ENCODE measurements at places on chromosomes 16 and 17.

GRCh38 chr16:684961-685696 lies 995 bp upstream of the JMJD8 start:
- no peak for DNase-seq

GRCh38 chr16:64589836-64590235 lies 532.0 kb downstream of the CDH11 start:
- DNase-seq, result no peak

- DNase-seq, result no peak
Observed at GRCh38 chr16:49482690-49483089, 109.1 kb downstream of the C16orf78 start.

DNA sequence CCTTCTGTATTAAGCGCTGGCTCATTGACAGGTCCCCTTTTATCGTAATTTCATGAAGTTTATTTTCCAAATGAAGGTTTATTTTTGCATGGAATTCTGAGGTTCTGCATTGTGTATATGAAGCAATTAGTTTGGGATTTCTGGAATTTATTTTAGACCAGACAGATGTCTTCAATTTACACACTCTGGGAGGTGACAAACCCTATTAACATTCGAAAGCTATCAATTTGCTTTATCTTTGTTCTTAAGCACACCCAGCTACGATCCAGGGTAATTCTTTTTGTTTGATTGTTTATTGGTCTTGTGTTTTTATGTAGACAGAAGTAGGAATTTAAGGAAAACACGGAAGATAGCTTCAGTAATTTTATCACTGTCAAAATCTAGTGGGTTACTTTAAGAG lies 264.6 kb downstream of the HS3ST3A1 start:
- DNase-seq, result no peak

GRCh38 chr17:57899391-57899790 lies 49.5 kb upstream of the MRPS23 start:
- no peak for DNase-seq

GRCh38 chr17:10192461-10192860 lies 5.9 kb downstream of the GAS7 start:
- no peak for DNase-seq

DNA sequence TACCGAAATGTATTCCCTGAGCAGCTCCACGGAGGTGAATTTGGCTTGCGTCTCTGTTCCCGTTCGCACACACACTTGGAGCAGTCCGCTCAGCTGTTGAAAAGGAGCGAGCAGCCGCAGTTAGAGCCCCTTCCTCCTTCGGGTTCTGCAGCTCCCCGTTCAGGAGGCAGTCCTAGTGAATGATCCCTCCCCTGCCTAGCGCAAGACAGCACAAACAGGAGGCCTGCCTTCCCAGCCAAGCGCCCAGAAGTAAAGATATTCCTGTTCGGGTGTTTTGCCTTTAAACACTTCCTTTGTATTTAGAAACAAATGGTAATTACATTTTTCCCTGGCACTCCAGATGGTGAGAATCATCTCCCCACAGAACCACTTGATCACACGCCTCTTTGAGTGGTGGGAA lies 64.7 kb downstream of the ABCC12 start:
- no peak for DNase-seq

DNA sequence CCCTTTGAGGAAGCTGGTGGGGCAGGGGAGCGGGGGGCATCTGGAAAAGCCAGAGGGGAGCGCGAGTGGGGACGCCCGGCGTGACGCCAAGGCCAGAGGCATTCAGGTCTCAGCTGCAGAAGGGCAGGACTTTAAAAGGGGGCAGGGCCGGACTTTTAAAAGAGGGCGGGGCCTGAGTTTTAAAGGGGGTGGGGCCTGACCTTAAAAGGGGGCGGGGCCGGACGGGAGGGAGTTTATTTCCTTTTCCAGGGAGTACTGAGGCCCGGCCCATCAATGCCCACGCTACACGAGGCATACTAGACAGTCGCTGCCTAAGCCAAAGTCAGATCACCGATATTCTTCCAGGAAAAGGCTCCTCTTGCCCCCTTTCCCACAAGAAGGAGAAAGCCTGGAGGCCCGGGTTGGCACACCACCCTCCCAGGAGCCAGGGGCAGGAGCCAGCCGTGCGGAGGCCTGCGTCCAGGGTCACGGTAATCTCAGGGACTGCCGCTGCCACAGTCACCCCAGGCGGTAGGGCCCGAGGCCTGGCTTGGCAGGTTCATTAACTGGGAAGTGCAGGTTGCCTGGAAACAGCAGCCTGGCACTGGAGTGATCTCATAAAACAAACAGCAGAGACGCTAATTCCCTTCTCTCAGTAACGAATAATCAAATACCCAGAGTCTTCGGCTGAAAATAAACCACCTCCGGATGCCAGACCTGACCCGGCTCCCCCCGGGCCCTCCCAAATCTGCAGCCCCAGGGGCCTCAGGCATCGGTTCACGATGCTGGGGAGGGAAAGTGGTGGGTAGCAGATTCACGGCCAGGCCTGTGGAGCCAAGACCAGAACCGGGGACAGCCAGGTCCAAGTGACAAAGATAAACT lies 90.7 kb downstream of the TIMM22 start:
- DNase-seq, result no peak

DNA sequence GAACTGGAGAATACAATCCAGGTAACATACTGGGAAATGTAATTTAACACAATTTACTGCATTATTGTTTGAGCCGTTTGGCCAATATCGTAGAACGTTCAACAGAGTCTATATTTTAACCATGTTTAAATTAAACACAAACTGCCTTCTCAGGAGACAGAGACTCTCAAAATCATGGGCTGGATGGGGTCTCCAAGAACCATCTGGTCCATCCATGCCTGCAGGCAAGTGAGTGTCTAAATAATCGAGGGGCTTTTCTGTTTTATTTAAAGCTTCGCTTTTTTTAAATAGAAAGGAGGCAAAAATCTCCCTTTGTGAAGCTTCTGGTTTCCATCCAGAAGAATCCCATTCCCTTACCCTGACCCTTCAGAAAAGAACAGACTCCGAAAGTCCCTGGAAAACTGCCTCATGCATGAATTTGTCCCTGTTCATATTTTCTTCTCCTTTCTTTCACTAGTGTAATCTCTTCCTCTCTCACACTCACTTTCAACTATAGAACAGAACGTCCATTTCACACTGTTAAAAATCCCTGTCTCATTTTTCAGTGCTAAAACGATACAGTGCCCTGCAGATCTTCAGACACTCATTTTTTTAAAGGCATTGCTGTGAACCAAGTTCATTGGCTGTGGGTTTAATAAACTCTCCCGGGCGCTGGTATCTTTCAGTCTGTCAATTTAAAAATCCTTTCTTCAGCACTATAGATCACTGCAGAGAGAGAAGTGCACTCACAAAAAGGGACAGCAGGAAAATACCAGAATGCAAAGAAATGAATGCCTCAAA lies 111.4 kb upstream of the TOM1L1 start:
- no peak for DNase-seq

- DNase-seq, result no peak
Observed at GRCh38 chr16:12291989-12292759, 315.6 kb downstream of the SNX29 start.

DNA sequence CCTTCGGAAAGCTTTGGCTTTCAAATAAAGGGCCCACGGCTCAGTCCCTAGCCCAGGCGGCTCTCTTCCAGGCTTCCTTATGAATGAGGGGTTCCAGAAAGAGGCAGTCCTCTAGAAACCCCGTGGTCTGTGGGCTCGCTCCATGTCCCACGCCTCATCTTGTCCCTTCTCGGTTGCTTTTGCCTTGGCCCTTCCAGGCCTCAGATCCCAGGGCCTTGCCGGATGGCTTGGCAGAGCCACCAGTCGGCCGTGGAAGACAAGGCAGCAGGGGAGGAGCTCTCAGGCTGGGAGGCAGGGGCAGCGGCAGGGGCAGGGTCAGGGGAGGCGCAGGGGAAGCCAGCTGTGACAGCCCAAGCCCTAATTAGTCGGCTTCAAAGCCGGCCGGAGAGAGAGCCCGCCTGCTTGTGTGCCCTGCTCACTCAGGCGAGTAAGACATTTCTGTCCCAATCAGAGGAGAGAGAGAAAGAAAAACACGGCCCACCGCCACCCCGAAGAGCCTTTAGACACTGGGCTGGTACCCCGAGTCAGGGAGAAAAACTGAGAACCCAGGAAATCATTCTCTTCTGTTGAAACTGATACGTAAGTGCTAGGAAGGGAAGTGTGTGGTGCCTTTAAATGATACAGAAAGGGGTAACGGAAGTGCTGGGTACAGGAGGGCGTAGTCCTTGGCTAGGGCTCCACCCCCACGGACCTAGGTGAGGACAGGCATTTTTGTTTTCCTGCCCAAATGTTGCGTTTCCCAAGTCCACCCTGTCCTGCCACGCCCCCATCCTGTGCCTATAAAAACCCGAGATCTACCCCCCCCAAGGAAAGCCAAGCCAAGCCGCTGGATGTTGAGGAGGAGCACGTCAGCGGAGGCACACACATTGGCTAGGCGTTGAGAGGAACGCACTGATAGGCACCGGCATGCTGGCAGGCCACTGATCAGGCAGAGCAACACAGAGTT lies 27.8 kb upstream of the MEIOC start:
- no peak for DNase-seq

- no peak for DNase-seq
Observed at GRCh38 chr17:55570391-55570790, 59.1 kb upstream of the SMIM36 start.

GRCh38 chr17:80468781-80469493 lies 7.5 kb downstream of the NPTX1 start:
- no peak for DNase-seq

DNA sequence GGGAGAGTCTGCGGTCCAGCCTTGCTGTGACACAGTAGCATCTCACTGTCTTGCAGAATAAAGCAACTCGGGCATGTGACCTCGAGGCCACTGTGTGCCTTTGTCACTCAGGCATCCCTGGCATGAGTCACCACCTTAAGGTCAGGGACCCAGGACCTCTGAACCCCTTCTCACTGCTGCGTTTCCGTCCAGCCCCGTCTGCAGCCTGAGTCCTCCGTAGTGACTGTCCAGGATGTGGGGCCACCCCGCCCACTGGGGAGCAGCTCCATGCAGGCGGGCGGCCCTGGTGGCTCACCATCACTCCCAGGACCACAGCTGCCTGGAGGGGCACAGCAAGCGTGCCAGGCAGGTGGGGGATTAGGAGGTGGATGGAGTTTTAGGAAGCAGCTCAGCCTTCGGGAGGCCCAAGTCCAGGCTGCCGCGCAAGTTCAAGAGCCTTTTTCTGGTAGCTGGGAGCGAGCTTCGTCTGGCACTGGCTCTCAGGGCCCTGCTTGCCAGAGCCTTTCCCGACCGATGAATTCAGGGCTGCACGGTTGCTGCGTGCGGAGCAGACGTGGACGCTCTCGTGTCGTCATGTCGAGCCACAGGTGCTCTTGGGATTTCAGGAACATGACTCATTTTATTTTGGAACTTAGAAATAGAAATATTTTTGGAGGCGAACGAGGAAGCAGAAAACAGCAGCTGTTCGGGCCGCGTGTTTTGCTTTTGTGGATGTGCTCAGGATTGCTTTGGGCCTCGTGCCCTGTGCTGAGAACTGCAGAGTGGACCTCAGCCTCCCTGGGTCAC lies 16.8 kb downstream of the KCTD5 start:
- DNase-seq, result no peak

GRCh38 chr16:80611930-80612327 lies 71.1 kb downstream of the DYNLRB2 start:
- no peak for DNase-seq

DNA sequence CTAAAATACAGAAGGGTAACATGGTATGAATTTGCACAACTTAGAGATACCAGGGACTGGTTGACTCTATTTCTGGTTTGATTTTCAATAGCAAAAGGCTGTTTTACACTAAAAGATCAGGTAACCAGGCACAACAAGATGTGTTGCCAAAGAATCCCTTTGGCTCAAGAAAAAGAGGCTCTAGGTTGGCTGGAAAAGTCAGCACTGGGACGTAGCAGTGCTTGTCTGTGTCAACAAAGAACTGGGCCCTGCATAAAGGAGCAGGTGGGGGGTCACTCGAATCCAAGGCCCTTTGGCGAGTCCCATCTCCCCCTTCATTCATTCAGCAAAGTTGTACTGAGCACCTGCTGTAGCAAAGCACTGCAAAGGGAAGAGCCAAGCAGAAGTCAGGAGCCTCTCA lies 18.4 kb downstream of the SDR42E1 start:
- DNase-seq, result no peak

DNA sequence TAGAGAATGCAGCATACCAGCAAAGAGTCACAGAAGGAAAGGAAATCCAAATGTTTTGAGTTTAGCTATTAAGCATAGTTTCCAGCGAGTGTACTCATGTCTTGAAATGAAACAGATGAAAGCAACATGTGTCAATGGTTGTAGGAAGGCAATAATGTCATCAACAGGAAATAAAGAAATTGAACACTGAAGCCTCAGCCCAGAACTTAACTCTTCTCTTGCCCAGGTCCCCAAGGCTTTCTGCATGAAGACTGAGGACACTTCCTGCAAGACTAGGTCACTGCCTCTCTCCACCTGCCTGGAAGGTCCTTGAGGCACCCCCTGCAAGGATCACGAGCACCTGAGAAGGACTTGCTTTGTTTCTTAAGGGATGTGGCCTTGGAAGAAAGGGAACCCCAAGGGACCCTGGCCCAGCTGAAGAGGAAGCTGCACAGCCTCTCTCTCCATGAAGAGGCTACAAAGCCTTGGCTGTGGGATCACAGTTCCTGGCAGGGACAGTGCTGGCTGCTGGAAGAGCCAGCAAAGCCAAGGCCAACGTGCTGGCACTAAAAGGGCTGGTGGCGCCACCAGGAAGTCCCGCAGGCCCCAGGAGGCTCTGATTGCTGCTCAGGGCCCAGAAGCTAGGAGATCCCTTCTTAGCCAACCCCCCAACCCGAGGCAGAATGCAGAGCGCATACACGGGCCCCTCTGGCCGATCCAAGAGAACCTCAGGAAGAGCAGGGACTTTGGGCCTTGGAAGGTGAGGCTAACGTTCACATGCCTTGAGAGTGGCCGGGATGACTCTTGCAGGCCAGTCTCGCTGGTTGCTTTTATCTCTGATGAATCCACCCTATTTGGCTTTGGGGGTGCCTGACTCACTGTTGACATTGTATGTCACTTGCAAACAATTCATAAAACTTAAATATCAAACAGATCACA lies 23.4 kb upstream of the AXIN2 start:
- DNase-seq, result no peak

- DNase-seq, result no peak
Observed at GRCh38 chr17:13268791-13269595, 251.2 kb upstream of the ELAC2 start.

- no peak for DNase-seq
Observed at GRCh38 chr17:52482271-52482670, 323.8 kb upstream of the CA10 start.

All from stimulated activated CD8-positive, alpha-beta memory T cell treated with anti-CD3 and anti-CD28 coated beads, Interleukin-4, amount 100 ng/mL, for 4 hours (primary cell).